ENCODE measurements at places on chromosomes 13 and 19.
A peak's percentile ranks its signal among the peaks of the same experiment; 100 is the strongest.

- DNase-seq = no peak
Measured at GRCh38 chr13:43731296-43731695, 55.5 kb downstream of the ENOX1 start.

- peak; percentile 66 for DNase-seq
Measured at GRCh38 chr19:2478756-2479555, 3.0 kb downstream of the GADD45B start.

DNA sequence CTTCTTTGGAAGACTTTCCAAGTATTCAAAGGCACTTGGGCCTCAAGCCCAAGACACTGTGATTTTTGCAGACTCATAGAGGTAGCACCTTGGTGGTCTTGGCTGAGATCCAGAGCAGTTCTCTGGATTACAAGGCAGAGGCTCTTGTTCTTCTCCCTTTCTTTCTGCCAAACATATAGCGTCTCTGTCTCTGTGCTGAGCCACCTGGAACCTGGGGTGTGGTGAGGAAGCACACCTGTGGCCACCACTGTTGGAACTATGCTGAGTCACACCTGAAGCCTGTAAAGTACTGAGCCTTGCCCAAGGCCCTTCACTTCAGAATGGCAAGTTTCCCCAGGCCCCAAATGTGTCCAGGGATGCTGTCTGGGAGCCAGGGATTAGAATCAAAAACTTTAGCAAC, 127.5 kb downstream of the FREM2 start:
- no peak for DNase-seq

DNA sequence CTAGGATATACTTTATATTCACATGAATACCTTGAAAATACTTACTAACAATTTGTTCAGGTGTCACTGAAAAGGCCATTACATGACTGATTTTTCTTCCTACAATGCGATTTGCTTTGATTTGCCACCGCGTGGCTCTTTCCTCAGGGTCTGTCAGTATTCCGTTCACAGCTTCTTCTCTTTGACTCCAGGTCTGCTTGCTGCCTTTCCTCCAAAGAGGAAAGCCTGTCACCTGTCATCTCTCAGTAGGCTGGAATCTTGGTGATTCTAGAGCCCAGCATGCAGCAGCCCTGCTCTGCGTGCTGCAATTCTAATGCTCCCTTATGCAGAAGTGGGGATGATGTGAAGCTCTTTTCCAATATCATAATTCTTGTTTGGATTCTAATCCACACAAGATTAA, 33.6 kb upstream of the SIAH3 start:
- no peak for DNase-seq

DNA sequence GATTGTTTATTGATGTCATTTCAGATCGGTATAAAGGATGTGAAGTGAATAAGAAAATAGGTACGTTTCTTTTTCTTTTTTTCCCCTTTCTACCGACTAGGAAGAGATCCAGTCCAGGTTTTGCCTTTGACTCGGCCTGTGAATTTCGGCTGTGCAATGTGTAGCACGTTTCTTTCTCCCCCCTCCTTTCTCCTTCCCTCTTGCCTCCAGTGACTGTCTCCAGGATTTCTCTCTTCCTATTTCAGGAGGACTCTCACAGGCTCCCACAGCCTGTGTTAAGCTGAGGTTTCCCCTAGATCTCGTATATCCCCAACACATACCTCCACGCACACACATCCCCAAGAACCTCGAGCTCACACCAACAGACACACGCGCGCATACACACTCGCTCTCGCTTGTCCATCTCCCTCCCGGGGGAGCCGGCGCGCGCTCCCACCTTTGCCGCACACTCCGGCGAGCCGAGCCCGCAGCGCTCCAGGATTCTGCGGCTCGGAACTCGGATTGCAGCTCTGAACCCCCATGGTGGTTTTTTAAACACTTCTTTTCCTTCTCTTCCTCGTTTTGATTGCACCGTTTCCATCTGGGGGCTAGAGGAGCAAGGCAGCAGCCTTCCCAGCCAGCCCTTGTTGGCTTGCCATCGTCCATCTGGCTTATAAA, at the start of gene GPC6:
TSS of gene GPC6 (plus strand) at position 185 of the 657 bp plus-strand sequence.
- no peak for DNase-seq

DNA sequence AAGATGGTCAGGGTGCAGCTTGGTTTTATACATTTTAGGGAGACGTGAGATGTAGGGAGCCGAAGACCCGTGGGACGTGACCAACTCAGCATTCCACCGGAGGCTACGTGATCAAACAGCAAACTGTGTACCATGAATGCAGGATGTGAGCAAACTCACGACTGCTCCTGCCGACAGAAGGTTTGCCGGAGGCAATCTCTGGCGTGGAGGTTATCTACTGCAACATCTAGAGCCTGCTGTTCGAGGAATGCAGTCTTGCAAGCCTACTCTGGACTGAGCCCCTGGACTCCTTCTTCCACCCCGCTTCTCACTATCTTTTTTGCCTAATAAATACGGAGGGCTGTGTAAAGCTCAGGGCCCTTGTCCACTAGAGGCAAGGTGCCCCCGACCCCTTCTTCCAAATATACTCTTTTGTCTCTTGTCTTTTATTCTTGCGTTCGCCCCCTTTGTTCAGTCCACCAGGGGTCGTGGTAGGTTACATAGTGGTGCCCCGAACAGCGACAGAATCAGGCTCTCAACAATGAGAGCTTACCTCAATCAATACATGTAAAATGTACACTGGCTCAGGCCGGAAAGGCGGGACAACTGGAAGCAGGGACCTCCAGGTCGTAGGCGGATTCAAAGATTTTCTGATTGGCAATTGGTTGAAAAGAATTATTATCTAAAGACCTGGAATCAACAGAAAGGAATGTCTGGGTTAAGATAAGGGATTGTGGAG, 8.9 kb upstream of the OR1I1 start:
- no peak for DNase-seq

DNA sequence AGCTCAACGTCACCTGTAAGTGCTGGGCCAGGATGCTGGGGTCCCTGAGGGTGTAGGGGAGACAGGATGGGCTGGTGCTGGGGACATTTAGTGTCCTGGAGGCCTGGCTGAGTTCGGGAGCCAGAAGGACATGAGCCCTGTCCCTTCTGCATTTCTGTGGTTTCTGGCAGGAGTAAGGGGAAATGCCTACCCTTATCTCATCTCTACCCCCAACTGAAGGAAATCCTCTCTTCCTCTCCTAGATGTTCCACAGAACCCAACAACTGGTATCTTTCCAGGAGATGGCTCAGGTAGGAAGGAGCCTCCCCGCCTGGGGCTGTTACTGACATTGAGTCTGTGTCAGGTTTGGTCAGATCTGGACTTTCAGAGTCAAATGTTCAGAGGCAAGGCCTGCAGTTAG, 1.2 kb downstream of the CD33 start:
- no peak for DNase-seq

DNA sequence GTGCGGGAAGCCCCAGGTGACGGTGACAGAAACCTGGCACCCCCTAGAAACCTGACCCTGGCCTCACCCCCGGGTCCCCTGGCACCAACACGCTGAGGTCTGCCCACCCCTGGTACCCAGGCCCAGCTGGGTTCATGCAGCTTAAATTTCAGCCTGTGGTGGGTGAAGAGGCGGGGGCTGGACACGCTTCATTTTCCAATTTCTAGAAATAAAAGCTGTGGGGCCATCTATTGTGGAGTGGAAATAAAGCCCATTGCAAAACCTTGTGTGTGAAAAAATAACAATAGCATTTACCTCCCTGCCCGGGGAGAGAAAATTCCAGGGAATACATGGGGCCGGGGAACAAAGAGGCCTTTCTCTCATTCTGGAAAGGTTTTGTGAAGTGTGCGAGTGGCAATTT, 7.5 kb upstream of the FUT5 start:
- no peak for DNase-seq

GRCh38 chr19:33442706-33443105, 69.2 kb downstream of the CEBPG start:
- DNase-seq = no peak

- no peak for DNase-seq
Measured at GRCh38 chr19:13095934-13096927, 6.4 kb downstream of the LYL1 start.

- no peak for DNase-seq
Measured at GRCh38 chr19:50058425-50058824, 32.6 kb downstream of the ZNF473 start.

- no peak for DNase-seq
Measured at GRCh38 chr19:48565090-48565489, 13.1 kb downstream of the SULT2B1 start.

GRCh38 chr13:76828316-76828741, 57.9 kb downstream of the KCTD12 start:
- peak; percentile 5 for DNase-seq

DNA sequence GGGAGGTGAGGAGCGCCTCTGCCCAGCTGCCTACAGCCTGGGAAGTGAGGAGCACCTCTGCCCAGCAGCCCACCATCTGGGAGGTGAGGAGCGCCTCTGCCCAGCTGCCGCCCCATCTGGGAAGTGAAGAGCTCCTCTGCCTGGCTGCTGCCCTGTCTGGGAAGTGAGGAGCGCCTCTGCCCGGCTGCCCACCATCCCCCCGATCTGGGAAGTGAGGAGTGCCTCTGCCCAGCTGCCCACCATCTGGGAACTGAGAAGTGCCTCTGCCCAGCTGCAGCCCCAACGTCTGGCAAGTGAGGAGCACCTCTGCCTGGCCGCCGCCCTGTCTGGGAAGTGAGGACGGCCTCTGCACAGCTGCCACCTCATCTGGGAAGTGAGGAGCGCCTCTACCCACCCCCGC, 64.3 kb downstream of the ZNF708 start:
- DNase-seq = no peak

DNA sequence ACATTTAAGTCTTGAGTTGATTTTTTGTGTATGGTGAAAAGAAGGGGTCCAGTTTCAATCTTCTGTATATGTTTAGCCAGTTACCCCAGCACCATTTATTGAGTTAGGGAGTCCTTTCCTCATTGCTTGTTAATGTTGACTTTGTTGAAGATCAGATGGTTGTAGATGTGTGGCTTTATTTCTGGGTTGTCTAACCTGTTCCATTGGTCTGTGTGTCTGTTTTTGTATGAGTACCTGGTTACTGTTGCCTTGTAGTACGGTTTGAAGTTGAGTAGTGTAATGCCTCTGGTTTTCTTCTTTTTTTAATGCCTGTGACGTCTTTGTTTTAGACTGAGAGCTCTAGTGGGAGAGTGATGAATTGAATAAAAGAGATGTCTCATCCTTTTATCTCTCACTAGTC, 83.2 kb downstream of the NBEA start:
- no peak for DNase-seq

GRCh38 chr19:3836887-3837286, 32.0 kb downstream of the ZFR2 start:
- DNase-seq = no peak

DNA sequence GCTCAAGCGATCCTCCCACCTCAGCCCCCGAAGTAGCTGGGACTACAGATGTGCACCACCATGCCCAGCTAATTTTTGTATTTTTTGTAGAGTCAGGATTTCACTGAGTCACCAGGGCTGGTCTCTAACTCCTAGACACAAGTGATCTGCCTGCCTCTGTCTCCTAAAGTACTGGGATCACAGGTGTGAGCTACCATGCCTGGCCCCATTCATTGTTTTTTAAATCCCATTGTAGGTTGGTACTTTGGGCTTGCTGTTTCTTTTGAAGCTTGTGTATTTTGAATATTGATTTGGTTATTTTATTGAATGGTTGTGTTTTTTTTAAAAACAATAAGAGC, 26.7 kb downstream of the ZMYM2 start:
- no peak for DNase-seq

GRCh38 chr13:37361608-37362007, 237.0 kb downstream of the POSTN start:
- no peak for DNase-seq

- DNase-seq = no peak
Measured at GRCh38 chr13:49400755-49401659, 42.9 kb downstream of the CAB39L start.

- no peak for DNase-seq
Measured at GRCh38 chr19:15672580-15673175, at the start of gene CYP4F12. Gene CYP4F12, plus strand, starts transcription at chr19:15673087. Its CDS starts 443 bp downstream, at chr19:15673530.

GRCh38 chr13:33381906-33382305, 96.4 kb upstream of the STARD13 start:
- no peak for DNase-seq

DNA sequence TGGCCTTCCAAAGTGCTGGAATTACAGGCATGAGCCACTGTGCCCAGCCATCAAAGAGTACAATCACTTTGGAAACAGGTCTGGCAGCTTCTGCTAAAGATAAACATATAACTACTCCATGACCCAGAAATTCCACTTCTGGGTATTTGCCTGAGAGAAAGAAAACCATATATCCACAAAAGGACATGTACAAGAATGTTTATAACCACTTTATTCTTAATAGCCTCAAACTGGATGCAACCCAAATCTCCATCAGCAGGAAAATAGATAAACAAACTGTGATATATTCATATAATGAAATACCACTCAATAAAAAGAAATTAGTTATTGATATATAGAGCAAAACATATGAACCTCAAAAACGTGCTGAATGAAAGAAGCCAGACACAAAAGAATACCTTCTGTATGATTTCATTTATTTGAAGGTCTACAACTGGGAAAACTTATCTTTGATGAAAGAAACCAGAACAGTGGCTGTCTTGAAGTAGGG, 40.5 kb downstream of the TEX26 start:
- DNase-seq = no peak

- no peak for DNase-seq
Measured at GRCh38 chr19:48950830-48951519, 3.7 kb upstream of the BAX start.

DNA sequence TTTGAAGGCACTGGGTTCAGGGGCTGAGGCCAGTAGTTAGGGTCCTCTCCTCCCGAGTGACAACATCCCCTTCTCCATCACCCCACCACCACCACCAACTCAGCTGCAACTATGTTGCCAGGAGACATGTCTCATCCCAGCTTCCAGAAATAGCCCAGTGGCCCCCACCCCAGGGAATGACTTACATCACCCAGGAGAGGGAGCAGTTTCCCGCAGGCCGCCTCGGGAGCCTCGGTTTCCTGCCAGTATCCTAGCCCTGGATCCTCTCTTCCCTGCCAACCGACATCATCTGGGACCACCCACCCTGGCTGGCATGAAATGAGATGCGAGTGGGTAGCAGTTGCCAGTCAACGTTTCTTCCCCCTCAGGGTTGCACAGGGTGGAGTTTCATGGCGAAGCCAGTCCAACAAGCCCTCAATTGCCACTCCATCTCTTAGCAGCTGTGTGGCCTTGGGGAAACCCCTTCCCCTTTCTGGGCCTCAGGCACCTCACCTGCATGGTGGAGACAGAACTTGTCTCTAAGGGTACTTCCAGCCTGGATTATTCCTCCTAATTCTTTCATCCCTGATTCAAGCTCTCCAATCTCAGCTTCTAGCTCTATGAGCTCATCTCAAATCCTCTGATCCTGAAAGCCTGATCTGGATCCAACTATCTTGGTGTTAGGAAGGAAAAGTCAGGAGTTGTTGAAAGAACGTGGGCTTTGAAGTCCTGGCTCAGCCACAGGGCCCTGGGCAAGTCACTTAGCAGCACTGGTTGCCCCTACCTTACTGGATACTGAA, 3.9 kb upstream of the GSK3A start:
- DNase-seq = no peak

- DNase-seq = no peak
Measured at GRCh38 chr19:29532956-29533355, 7.2 kb downstream of the VSTM2B start.

- no peak for DNase-seq
Measured at GRCh38 chr13:51906581-51906980, 44.8 kb downstream of the CCDC70 start.
